B cell (primary cell): ENCODE measurements at places on chromosomes 11 and 22.
A peak's percentile ranks its signal among the peaks of the same experiment; 100 is the strongest.

DNA sequence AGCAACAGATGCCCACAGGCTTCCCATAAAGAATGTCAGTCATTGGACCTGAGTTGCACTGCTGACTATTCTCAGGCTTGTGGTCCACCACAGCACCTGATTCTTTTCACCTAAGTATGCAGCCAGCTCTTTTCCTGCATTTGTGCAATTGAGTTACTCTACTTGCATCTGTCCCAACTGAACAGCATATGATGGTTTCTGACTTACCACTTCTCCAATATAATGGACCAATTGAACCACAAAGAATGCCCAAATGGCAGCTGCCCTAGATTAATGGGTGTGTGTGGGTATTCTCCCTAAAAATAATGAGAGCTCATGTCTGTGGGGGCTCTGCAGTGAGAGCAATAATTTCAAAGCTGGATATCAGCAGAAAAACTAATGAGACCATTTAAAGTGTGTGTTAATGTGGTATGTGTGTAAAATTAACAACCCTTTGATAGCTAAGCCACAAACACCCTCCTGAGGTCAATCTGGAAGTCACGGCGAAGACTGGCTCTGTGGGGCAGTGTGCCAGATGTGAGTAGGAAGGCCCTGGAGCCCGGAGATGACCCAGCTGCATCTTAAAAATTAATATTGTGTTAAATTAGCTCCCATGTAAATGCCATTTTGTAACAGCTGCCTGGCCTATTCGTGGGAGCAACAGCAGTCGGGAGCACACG is 43.8 kb downstream of the SC5D start:
- DNase-seq = no peak

DNA sequence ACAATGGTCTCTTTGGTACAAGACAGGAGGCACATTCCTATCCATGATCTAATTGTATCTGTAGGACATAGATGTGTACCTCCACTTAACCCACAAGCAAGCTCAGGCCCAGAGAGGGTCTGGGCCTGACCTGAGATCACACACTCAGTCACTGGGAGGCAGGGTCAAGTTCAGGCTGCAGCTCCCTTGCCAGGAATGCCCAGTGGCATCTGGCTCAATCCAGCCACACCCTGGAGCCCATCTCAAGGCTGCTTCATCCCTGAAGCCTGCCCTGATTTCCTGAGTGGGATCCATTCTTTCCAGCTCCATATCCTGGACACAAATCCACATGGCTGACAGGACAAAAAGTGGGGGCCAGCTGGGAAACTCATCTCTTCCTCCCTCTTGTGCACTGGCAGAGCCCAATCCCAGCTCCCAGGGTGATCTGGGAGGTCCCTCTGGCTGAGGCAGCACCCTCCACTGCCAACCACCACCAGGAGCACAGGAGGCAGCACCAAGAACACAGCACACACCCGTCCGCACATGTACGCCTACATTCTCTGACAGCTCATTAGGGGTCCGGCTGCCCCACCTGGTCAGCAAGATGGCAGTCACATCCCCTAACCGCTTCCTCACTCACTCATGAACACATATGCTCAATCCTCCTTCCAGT is 39.2 kb upstream of the KLHL35 start:
- no peak for DNase-seq

GRCh38 chr22:20131859-20132685 is 468 bp downstream of the ZDHHC8 start:
- DNase-seq = peak; percentile 42

DNA sequence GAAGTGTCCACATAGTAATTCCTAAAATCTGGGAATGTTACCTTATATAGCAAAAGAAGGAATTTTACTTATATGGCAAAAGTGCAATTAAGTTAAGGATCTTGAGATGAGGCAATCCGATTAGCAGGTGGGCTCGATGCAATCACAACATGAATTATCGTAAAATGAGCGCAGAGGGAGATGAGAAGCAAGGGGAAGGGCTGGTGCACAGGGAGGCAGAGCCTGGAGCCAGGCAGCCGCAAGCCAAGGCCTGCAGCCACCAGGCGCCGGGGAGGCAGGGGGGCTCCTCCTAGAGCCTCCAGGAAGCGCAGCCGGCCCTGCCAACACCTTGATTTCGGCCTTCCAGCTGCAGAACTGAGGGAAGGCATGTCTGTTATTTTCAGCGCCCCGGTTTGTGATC is 85.7 kb downstream of the CELSR1 start:
- no peak for DNase-seq

DNA sequence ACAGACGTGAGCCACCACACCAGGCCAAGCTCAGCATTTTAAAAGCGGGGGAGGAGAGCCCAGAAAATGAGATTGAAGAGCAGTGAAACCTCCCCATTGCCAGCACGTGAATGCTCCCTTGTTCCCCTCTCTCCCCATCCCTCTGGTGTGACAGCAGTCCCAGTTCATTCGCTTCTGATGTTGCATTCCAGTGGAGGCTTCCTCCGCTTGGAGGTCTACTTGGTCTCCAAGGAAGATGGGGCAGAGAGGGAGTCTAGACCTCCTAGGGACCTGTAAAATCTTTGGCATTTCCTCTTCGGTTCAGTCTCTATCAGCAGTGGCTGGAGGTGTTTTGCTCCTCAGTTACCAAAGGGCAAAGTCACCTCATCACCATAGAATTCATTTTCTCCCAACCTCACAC is 30.2 kb upstream of the EP300 start:
- no peak for DNase-seq

- DNase-seq = no peak
Observed at GRCh38 chr11:27100534-27100933, 59.9 kb downstream of the BBOX1 start.

- no peak for DNase-seq
Observed at GRCh38 chr11:5242208-5242607, 7.4 kb downstream of the HBG1 start.

- DNase-seq = no peak
Observed at GRCh38 chr11:12149672-12150225, 39.4 kb downstream of the MICAL2 start.

GRCh38 chr11:3170044-3170755 is 5.1 kb upstream of the OSBPL5 start:
- no peak for DNase-seq

- no peak for DNase-seq
Observed at GRCh38 chr22:44444341-44445306, 53.4 kb downstream of the RTL6 start.

GRCh38 chr11:27279460-27279859 is 83.6 kb downstream of the CCDC34 start:
- no peak for DNase-seq

- no peak for DNase-seq
Observed at GRCh38 chr11:83835423-83835822, 549.3 kb upstream of the CCDC90B start.

DNA sequence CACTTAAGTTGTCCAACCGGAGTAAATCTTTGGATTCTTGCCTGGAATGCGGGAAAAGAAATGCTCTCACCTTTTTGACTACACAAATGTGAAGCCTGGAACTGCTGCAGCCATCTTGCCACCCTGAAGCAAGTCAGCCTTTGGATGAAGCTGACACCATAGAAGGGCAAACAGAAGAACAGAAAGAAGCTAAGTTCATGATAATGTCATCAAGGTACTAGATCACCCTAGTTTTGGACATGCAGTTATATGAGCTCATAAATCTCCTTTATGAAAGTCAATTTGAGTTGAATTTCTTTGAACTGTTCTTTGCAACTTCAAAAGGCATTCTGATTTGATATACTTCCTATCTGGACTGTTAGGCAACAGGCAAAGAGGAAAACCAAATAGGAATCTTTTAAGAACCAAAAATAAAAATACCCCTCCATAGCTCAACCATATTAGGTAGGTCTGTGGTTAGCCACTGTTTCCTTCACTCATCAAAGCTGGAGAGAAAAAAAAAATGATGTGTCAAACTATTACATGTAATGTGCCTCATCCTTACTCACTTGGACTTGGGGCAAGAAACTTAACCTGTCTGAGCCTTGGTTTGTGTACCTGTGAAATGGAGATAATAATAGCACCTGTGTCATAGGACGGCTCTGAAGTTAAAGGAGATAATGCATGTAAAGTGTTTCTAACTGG is 91.9 kb downstream of the WT1 start:
- no peak for DNase-seq

DNA sequence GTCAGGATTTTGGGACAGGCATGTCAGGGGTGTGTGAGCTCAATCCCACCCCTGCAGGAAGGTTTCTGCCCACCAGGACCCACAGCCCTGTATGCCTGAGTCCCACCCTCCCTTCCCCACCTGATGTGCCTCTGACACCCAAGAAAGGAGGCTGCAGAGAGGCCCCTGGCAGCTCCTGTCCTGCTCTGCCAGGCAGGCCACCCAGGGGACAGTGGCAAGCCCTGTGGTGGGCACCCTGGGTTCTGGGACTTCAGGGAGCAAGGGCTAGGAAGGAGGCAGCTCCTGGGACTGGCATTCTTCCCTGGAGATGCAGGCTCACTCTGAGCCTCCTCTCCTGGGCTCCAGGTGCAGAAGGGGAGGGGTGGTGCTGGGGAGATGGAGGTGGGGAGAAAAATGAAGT is 234.5 kb upstream of the B3GAT1 start:
- no peak for DNase-seq

DNA sequence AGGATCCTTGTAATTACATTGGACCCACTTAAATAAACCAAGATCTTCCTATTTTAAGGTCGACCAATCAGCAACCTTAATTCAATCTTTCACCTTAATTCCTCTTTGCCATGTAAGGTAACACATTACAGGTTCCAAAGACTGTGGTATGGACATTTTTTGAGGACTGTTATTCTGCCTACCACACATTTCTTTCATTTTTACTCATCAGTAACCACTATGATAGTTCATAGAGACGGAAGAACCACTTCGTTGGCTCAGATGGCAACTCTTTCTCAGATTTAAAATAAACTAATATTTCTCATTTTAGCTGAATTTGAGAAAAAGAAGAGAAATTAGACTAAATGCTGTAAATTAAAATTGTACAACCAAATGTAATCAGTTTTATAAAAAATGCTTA is 96.3 kb downstream of the PAX6 start:
- DNase-seq = no peak

DNA sequence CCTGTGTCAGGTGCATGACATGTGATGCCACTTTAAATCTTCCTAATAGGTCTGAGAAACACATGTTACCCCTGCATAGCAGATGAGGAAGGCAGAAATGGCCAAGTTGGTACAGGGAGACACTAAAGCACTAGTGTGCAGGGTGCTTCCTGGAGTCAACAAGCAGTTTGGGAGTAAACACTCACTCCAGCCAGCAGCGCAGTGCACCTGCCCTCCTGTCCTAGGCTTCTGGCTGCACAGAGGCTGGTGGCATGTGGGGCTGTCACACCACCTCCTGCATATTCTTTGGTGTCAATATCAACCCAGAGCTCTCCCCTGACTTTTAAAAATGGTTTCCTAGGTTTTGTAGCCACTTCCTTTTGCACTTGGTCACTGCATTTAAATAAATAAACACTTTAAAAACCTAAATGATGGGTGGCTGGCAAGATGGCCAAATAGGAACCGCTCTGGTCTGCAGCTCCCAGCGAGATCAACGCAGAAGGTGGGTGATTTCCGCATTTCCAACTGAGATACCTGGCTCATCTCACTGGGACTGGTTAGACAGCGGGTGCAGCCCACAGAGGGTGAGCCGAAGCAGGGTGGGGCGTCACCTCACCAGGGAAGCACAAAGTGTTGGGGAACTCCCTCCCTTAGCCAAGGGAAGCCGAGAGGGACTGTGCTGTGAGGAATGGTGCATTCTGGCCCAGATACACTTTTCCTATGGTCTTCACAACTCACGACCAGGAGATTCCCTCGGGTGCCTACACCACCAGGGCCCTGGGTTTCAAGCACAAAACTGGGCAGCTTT is 33.5 kb downstream of the GAB4 start:
- no peak for DNase-seq

- no peak for DNase-seq
Observed at GRCh38 chr11:108562746-108563581, 30.6 kb downstream of the EXPH5 start.

DNA sequence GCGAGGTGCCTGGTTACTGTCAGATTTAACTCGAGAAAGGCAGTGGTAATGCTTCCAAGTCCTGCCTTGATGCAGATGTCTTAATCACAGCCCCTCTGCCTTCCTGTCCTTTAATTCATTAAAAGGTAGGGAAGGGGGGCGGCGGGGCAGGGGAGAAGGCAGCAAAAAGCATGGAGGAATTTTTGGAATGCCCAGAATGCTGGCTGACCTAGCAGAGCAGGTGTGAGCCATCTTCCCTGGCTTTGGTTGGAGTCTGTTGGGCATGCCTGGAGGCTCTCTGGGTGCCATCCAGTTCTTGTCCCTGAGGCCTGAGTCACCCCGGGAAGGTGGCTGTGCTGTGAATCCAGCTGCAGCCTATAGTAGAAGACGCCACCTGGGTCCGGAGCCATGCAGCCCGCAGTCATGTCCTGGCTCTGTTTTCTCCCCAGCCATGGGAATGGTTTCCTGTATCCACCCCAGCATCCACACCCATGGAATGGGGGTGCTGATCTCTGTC is 15.6 kb downstream of the KIAA1671 start:
- DNase-seq = no peak

DNA sequence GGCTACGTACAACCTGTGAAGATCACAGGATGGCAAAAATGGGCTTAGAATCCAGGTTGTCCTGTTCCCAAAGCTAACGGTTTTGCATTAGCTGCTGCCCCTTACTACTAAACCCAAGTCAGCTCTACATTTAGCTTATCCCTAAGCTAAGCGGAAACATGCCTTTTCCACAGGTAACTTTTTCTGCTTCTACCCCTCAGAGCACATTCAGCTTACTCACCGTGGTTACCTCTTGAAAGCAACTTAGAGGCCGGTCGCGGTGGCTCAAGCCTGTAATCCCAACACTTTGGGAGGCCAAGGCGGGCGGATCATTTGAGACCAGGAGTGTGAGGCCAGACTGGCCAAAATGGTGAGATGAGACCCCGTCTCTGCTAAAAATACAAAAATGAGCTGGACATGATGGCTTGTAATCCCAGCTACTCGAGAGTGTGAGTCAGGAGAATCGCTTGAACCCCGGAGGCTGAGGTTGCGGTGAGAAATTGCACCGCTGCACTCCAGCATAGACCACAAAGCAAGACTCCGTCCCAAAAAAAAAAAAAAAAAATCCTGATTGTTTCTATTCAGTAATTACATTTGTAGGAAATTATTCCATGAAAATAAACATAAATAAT is 790 bp upstream of the TMEM41B start:
- no peak for DNase-seq

GRCh38 chr22:38504731-38505540 is 1.2 kb downstream of the DDX17 start:
- peak; percentile 78 for DNase-seq

- no peak for DNase-seq
Observed at GRCh38 chr11:28981381-28981780, 873.2 kb downstream of the METTL15 start.

DNA sequence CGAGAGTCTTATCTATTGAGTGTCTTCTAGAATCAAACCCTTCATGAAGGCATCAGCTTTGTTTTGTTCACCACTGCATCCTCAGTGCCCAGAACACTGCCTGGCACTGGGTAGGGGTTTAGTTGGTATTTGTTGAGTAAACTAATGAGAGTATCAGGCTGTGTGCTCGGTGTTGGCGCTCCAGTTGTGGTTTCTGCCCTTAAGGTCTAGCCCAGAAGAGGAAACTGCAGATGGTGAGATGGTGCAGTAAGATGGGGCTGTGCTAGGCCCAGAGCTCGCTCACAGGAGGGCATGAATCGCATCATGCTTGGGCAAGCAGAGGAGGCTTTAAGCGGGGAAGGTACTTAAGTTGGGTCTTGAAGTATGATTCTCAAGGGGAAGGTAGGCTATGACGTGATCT is 97.2 kb downstream of the FBXO7 start:
- DNase-seq = no peak

- DNase-seq = no peak
Observed at GRCh38 chr22:42635531-42635930, 4.9 kb downstream of the ATP5MGL start.

GRCh38 chr11:71281204-71281603 is 28.8 kb upstream of the SHANK2 start:
- DNase-seq = no peak

GRCh38 chr11:31445621-31446020 is 63.8 kb downstream of the IMMP1L start:
- no peak for DNase-seq
